ENCODE measurements at places on chromosomes 1 and 21. TPM values are rescaled to one million over a fixed set of nuclear protein-coding genes. Genes with fewer than 3 reads are reported as not detected.

DNA sequence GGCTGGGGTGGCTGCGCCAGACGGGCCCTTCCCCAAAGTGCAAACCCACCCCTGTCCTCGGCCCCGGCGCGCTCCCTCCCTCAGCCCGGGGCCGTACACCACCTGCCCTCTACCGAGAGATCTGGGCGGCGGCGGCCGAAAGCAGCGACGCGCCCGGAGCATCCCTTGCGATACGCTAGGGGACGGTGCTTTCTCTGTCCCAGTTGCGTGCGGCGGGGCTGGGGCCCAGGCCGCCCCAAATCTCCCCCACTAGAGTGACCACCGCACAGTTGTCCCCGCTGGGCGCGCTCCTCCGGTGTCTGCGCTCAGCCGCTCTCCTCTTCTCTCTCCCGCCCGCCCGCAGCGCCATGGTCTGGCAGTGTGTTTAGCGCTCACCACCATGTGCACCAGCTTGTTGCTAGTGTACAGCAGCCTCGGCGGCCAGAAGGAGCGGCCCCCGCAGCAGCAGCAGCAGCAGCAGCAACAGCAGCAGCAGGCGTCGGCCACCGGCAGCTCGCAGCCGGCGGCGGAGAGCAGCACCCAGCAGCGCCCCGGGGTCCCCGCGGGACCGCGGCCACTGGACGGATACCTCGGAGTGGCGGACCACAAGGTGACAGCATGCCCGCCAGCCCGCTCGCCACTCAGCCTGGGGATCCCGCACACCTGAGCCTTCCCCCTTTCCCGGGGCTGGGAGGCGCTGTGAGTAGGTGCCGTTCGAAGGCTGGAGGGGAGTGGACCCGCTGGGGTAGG lies 1.0 kb downstream of the ST6GALNAC5 start:
- no peak for DNase-seq

DNA sequence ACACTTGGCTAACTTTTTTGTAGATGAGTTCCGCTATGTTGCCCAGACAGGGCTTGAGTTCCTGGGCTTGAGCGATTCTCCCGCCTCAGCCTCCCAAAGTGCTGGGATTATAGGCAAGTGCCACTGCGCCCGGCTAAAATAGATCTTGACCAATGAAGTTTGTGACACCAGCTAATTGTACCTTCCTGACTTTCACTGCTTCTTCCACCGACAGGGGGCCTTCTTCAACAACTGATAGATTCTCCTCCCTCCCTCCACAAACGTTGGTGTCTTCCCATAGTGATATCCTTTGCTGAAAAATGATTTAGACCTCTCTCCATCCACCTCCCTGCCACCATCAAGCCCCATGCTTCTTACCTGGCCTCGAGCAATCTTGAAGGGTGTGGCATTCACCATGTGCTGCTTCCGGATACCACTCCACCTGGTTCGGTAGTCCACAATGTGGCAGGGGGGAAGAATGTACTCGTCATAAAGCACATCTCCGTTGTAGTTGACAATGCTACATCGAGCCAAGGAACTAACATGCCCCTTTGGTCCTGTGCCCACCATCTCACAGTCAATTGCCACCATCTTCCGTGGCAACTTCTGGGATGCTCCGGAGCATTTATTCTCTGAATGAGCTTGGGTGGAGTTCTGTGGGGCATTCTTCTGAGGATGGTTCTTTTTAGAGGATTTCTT lies 1.6 kb upstream of the METTL25B start:
- no peak for DNase-seq

GRCh38 chr1:117416546-117417125 lies 49.4 kb downstream of the MAN1A2 start:
- no peak for DNase-seq

DNA sequence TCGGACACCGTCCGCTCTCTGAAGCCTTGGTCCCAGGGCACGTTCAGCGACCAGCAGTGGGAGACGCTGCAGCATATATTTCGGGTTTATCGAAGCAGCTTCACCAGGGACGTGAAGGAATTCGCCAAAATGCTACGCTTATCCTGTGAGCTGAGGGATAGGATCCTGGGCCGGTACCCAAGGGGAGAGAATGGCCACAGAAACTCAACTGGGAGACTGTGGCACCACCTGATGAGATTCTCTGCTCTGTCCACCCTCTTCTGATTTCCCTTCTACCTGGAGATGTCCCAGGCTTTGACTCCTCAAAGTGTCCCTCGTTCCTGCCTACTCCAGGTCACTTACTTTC lies 855 bp downstream of the CD1D start:
- no peak for DNase-seq

- no peak for DNase-seq
Observed at GRCh38 chr1:145997016-145997717, 788 bp upstream of the TXNIP start.

DNA sequence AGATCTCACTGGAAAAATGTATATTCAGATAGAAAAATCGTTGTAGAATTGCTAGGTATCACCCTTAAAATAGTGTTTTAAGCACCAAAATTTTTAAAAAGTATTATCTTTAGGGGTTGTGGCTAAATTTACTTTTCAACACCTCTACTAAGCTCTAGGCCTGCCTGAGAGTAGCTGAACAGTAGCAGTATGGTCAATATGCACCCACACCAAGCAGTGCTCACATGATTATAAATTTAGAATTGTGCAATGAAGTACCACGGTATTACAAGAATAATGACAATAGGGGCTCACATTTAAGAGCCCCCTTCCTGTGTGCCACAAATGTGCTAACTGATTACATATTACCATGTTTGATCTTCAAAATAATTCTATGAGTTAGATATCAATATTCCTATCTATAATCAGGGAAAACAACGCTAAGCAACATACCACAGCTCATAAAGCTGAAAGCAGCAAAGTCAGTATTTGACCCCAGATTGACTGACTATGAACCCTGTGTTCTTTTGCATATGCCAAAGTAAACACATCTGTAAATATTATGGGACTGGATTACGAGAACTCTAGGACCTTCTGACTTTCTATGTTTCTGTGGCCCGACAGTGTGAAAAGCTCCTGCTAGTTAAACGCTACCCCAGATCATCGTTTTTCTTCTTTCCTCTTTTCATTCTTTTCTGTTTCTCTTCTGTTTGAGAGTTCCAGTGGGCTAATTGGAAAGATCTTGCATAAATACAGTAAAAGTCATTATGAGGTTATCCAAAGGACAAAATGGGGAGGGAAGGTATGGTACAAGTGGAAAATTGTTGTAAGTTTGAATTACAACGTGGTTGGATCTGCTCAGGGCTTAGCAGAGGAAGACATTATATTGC lies 201.1 kb upstream of the C1orf87 start:
- no peak for DNase-seq

DNA sequence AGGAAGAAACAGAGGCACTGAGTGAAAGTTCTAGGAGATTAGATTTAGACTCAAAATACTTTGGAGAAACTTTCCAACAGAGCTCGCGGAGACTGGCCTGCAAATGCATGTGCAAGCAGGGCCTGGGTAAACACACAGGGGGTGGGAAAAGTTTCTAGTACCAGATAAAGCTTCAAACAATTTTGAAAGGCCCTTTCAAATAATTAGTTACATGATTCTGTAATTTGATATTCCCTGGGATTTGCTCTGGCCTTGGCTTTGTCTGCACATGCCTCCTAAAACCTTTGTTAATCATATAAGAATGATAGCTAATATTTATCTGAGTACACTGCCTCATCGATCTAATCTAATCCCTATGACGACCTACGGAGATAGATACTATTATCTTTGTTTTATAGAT lies 31.3 kb downstream of the VTCN1 start:
- DNase-seq = no peak

DNA sequence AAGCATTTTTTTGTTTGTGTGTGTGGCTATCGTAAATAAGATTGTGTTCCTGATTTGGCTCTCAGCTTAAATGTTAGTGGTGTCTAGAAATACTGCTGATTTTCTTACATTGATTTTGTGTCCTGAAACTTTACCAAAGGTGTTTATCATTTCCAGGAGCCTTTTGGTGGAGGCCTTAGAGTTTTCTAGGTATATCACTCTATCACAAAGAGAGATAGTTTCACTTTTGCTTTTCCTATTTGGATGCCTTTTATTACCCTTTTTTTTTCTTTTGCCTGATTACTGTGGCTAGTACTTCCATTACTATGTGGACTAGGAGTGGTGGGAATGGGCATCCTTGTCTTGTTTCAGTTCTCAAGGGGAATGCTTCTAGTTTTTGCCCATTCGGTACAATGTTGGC lies 109.6 kb downstream of the S1PR1 start:
- DNase-seq = no peak

GRCh38 chr1:201769966-201770365 lies 59.0 kb upstream of the IPO9 start:
- DNase-seq = no peak

GRCh38 chr1:23168079-23168444 lies 594 bp downstream of the LUZP1 start:
- DNase-seq = no peak

DNA sequence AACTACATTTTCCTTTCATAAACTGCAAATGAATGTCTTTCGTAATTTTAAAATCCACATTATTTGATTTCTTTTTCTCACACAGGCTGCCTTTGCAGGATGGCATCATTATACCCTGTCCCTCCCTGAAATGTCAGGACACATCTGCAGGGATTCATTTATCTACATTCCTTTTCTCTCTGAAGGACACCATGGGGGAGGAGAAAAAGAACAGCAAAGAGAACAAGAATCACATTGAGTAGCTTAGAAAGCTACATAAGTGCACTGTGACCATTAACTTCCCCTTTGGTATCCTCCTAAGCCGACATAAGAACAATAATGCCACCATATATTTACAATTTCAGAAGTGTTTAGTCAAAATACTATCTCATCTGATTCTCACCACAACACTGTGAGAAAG lies 129.5 kb downstream of the PIGK start:
- no peak for DNase-seq

GRCh38 chr1:209257454-209257853 lies 326.1 kb upstream of the CAMK1G start:
- no peak for DNase-seq

DNA sequence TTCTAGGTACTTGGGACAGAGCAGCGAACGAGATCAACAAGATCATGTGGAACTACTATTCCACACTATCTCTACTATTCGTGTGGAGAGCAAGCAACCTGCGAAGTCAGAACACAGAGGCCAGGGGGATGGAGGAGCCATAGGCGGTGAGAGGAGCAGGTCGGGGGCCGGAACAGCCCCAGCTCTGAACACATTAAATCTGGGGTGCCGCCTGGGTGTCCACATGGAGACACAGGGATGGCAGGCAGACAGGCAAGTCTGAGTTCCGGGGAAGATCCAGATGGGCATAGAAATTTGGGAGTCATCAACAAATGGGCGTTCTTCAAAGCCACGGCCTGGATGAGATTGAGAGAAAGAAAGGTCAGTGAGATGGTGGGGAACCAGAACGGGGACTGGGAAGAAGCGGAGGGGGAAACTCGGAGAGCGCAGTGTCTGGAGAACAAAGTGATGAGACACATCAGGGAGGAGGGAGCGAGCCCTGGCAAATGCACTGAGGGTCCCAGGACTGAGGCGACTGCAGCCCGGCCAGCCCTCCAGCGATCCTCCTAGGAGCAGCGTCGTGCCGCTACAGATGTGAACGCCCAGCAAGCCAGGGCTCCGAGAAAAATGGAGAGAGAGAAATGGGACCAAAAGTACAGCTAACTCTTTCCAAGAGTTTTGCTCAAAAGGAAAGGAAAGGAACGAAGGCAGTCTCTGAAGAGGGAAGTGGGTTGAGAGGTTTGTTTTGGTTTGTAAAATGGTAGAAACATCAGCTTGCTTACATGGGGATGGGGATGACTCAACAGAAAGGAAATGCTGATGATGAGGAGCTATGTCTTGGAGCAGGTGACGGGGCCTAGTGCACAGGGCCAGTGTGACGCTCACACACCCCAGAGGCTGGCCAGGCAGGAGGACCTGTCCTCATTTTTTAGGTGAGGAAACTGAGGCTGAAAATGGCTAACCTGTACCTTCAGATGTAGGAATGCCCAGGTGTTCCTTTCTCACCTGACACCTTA lies 84.5 kb downstream of the GLIS1 start:
- peak; percentile 49 for DNase-seq

DNA sequence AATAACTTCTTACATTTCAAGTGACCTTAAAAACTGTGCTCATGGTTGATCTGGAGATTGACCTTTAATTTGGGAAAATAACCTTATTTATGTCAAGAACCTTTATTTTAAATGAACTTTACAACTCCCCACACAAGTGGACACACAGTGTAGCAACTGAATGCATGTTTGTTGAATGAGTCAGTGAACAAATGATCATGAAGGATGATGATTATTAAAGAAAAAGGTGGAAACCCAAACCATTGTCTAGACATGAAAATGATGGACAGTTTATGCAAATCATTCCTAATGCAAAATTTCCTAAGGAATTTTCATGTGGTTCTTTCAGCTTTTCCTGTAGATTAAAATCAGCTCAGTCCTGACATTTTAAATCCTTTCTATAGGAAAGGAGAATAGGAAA lies 439.8 kb upstream of the RUNX1 start:
- DNase-seq = no peak

DNA sequence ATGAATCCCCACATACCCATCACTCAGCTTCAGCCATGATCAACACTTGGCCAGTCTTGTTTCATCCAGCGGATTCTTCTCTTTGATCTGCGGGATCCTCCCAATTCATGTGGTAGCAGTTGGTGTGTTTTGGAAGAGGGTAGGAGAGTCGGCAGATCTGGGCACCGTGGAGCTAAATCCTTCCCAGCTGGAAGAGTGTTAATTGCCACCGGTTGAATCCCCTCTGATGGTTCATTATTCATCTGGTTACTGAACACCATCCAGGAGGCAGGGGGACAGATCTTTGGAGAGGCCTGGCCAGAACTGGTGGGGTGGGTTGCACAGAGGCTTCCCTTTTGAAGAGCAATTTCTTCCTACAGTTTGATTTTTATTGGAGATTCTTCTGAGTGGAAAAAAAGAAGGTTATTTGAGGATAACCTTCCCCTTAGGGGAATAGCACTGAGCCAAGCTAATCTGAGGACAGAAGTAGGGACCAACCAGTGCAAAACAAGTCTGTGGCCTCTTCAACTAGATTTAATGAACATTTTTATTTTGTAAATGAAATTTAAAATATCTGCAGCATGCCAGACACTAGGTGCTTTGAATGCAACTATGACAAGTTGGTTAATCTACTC lies 8.1 kb downstream of the NFASC start:
- DNase-seq = no peak

DNA sequence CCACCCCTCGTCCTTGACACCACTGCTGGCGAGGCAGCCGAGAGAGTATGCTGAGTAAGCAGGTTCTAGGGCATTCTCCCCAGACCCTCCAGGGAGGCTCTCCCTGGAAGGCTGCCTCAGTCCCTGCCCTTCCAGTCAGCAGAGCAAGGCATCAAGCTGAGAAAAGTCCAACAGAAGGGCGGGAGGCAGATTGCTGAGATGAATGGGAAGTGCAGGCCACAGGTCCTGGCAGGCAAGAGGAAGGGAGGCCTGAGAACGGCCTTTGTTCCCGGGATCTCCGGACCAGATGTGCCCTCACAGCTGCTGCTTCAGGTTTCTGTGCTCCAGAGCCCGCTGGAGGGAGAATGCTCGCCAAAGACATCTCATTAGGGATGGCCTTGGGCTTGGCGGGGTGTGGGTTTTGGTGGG lies 270.0 kb upstream of the VAMP3 start:
- DNase-seq = no peak

GRCh38 chr21:42387164-42387563 lies 8.7 kb downstream of the TMPRSS3 start:
- no peak for DNase-seq

Gene SDHB
- polyA plus RNA-seq = 232 TPM

Gene SMIM1
- 2.5 TPM for polyA plus RNA-seq

Gene SAMSN1
- not detected for polyA plus RNA-seq

Gene HNRNPCL1
- not detected for polyA plus RNA-seq

Gene NFASC
- polyA plus RNA-seq = 1.7 TPM

Gene ANP32E
- polyA plus RNA-seq = 22.7 TPM

Gene NBPF10
- polyA plus RNA-seq = 1.9 TPM

Gene INKA2
- 2.3 TPM for polyA plus RNA-seq

Gene ANKRD45
- polyA plus RNA-seq = 0.17 TPM

Gene CR1
- polyA plus RNA-seq = not detected

Gene FTCD
- polyA plus RNA-seq = not detected

Gene TEX38
- polyA plus RNA-seq = not detected

Measured in AG04450 (cell line).